ENCODE measurements at places on chromosomes 2 and 18.
A peak's percentile ranks its signal among the peaks of the same experiment; 100 is the strongest.

- no peak for DNase-seq
These were observed 110.6 kb upstream of the SLC35G4 start for GRCh38 chr18:11498821-11499220.

GRCh38 chr2:12967804-12968203, 251.1 kb downstream of the TRIB2 start:
- no peak for DNase-seq

DNA sequence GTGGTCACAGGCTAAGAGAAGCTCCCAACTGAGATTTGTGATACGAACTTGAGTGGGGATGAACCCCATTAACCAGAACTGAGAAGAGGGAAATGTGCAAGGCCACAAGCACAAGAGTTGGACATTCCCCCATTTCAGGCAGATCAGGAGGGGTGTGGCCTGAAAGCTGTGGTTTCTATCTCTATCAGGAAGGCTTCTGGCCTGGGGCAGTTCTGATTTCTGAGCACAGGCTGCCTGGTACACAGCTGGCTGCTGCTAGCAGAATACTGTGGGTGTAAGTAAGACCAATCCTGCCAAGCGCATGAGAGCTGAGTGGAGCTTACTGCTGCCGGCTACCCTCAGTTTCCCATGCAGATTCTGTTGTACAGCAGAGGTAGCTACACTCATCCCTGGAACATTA, 484.6 kb downstream of the SATB2 start:
- DNase-seq = no peak

DNA sequence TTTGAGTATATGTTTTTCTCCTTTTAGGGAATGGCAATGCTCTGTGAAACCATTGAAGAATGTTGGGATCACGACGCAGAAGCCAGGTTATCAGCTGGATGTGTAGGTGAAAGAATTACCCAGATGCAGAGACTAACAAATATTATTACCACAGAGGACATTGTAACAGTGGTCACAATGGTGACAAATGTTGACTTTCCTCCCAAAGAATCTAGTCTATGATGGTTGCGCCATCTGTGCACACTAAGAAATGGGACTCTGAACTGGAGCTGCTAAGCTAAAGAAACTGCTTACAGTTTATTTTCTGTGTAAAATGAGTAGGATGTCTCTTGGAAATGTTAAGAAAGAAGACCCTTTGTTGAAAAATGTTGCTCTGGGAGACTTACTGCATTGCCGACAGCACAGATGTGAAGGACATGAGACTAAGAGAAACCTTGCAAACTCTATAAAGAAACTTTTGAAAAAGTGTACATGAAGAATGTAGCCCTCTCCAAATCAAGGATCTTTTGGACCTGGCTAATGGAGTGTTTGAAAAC, 82.3 kb downstream of the ACVR2A start:
- no peak for DNase-seq

- DNase-seq = no peak
These were observed 142.7 kb downstream of the FIGN start for GRCh38 chr2:163592954-163593622.

DNA sequence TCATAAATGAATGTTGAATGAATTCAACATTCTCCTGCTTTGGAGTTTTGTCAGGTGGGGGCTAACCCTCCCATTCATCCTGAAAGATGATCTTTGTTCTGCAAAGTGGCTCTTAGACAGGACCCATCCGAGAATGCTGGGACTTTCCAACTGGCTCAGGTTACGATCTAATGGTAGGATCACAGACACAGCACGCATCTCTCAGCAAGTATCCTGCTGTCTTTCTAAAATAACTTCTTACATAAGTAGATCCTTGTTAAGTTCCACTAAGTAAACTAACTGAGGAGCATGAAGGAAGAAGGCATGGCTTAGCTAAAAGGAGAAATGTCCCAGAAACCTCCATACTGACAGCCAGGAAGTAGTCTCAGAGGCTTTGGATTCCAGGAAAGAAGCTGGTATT, 23.7 kb downstream of the CYP27A1 start:
- DNase-seq = no peak

DNA sequence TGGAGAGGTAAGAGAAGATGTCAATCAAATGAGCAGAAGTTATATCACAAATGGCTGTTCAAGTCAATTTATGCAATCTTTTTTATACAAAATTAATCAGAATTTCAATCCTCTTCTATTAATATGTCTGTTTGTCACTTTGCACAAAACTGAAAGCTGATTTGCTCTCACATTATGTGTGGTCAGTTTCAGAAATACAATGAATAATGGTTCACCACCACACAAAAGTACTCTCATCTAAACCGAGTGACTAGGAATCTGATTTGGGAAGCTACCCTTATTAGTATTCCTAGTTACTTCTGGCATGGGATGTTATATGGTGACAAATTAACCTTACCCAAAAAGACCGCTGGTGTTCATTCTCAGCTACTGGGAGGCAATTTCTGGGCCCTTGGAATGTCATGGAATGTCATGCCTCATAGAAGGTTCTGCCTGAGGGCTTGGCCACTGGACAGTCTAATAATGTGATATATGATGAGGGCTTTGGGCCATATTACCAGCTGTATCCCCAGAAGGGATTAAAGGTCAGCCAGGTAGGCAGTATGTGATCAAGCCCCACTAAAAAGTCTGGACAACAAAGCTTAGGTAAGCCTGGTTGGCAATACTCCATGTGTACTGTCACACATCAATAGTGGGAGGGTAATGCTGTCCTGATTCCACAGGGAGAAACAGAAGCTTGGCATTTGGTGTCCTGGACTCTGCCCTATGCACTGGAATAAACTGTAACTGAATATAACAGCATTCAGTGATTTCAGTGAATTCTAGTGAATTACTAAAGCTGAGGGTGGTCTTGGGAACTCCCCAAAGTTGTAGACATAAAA, 113.2 kb downstream of the PIGN start:
- DNase-seq = no peak

DNA sequence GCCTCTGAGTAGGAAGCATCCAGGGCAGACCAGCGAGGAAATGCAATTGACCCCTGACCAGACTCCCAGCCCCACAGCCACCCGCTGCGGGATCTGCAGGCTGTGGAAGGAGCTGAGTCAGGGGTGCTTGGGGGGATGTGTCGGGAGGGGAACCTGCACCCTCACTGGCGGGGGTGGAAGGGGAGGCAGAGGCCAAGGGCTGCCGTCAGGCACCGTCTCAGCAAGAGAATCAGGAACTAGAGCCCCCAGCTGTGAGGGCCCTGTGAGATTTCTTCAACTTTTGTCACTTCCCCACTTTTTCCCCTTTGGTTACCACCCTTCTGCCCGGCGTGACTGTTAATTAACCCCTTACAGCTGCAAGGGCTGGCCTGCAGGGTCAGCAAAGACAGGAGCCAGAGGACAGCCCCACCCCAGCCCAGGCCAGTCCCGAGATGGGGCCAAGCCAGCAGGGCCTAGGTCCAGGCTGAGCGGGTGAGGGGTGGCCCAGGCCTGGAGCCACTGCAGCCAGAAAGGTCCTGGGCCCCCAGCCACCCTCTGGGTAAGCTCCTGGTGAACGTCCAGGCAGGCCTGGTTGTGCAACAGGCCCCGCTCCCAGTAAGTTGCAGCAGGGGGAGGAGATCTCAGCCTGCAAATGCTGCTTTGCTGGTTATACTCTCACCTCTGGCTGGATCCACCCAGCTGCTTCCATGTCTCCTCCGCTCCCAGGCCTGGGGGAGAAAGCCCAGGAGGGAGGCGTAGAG, 147.0 kb upstream of the ID2 start:
- peak; percentile 63 for DNase-seq

GRCh38 chr2:62727876-62728566, 22.5 kb downstream of the EHBP1 start:
- DNase-seq = no peak

DNA sequence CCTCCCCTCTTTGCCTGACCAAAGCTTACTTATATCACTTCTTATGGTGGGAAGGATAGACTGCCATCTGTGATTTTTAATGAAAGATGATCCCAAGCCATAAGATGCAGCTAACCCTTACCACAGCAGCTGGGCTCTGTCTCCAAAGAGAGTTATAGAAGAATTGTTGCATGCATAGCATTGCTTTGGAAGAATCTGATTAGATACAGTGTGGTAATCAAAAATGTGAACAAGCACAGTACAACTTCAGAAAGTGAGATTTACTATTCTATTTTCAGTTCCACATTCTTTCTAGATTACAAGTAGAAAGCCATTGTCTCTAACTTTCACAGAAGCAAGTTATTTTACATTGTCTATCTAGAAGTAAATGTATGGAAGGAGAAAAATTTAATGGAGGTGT, 129.0 kb upstream of the ACVR2A start:
- no peak for DNase-seq

GRCh38 chr2:43302182-43302960, 76.0 kb upstream of the ZFP36L2 start:
- DNase-seq = no peak

GRCh38 chr2:9346885-9347284, 76.4 kb downstream of the ITGB1BP1 start:
- DNase-seq = no peak

GRCh38 chr18:5543773-5544389, at the start of gene EPB41L3:
EPB41L3 (minus strand) TSS chr18:5543997; CDS start chr18:5489183, 54,814 bp downstream.
- DNase-seq = no peak

GRCh38 chr2:14530506-14530905, 102.0 kb upstream of the LRATD1 start:
- DNase-seq = no peak

- DNase-seq = no peak
These were observed 248.7 kb upstream of the PIK3C3 start for GRCh38 chr18:41706301-41706700.

GRCh38 chr2:240688553-240688919, 3.1 kb upstream of the AQP12A start:
- DNase-seq = no peak

DNA sequence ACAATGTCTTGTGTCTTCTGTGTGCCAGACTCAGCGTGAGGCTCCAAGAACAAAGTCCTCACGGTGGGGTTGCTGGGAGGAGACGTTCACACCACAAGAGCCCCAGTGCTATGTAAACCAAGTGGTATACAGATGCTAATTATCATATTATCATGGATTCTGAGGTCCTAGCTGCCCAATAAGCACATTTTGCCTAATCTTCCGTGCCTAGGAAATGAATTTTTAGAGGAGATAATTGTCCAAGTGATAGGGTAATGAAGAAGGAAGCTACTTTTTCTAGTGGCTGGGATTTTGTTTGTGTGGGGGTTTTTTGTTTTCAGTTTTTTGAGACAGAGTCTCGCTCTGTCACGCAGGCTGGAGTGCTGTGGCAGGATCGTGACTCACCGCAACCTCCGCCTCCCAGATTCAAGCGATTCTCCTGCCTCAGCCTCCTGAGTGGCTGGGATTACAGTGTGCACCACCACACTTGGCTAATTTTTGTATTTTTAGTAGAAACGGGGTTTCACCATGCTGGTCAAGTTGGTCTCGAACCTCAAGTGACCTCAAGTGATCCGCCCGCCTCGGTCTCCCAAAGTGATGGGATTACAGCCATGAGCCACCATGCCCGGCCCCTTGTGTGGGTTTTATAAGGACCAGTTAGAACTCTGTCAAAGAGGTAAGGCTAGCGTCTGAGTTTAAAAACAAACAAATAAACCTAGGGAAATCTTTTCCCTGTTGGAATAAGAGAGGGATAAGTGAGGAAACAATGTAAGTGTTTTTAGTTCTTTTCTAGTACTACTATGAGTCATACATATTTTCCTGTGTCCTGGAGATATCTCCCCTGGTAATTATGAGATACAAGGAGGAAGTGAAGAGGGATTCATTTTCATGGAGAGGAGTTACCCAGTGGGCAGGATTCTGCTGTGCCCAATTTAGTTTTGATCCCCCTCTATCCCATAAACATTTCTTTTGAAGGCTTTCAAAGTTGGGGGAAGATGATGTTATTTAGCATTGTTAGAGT, 9.5 kb upstream of the SMAD7 start:
- DNase-seq = no peak

DNA sequence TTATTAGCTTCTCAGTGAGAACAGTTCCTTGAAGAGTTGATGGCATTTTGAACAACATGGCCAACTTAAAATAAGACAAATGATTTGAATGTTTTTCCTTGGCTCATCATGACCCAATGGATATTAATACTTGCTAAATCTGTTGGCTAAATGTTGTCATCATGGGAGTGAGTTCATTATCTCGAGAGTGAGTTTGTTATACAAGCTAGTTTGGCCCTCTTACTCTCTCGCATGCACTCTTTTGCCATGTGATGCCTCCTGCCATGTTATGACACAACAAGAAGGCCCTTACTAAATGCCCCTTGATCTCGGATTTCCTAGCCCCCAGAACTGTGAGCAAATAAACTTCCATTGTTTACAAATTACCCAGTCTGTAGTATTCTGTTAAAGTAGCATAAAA, 22.9 kb upstream of the SANBR start:
- DNase-seq = no peak

GRCh38 chr2:105489168-105489878, 90.5 kb upstream of the FHL2 start:
- no peak for DNase-seq

DNA sequence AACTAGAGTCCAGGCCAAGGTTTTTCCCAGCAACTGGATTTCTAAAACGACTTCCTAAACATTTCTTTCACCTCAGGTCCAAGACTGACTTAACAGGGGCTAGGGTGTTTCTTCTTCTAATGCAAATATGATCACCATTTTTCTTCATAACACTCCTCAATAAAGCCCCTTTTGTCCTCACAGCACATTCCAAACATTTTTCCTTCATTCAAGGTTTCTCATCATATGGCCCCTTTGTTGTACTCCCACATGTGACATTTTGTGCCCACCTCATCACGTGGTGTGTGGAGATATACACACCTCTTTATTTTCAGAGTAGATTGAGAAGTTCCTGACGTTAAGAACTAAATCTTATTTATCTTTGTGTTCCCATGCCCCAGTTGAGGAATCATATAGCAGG, 3.9 kb upstream of the CDH7 start:
- DNase-seq = no peak

- no peak for DNase-seq
These were observed 14.0 kb downstream of the CYP20A1 start for GRCh38 chr2:203252818-203253217.

GRCh38 chr2:160238392-160238791, 38.3 kb upstream of the ITGB6 start:
- no peak for DNase-seq

DNA sequence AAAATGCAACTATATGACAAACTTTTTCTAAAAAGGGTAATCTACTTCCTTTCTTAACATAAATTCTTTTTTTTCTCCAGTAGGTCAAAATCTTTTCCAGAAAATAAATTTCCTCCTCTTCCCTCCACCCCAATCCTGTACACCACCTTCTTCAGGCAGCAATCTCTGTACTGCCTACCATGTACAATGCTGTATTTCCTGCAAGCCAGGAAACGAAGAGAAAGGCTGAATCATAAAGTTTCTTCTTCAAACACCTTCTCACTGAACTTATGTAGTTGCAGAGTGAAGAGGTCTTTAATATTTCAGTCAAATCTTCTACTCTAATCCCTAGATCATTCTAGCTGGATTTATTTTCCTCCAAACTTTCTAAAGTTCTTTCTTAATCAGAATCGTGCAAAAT, 18.2 kb upstream of the C2orf66 start:
- DNase-seq = no peak

DNA sequence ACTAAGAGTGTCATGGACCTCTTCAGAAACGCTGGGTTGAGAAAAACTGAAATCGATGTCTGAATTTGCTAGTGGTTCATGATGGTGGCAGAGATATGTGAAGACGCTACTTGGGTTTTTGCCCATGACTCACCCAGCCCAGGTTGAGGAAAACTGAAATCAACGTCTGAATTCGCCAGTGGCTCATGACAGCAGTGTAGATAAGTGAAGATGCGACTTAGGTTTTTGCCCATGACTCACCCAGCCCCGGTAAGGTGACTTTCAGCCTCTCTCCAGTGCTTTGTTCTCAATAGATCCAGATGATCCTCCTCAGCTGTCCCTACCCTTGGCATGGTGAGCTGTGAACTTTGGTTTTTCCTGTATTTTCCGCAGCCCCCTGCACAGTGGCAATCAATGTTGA, 105.3 kb upstream of the SIX3 start:
- no peak for DNase-seq

- no peak for DNase-seq
These were observed 69.2 kb downstream of the RNF144A start for GRCh38 chr2:6986301-6986911.

Data from amygdala (tissue), 56 donors.